Foreskin fibroblast (primary cell): ENCODE measurements at places on chromosomes 1 and 21.

- DNase-seq = peak; percentile 4
Measured at GRCh38 chr1:176866011-176866714, 298.3 kb downstream of the ASTN1 start.

DNA sequence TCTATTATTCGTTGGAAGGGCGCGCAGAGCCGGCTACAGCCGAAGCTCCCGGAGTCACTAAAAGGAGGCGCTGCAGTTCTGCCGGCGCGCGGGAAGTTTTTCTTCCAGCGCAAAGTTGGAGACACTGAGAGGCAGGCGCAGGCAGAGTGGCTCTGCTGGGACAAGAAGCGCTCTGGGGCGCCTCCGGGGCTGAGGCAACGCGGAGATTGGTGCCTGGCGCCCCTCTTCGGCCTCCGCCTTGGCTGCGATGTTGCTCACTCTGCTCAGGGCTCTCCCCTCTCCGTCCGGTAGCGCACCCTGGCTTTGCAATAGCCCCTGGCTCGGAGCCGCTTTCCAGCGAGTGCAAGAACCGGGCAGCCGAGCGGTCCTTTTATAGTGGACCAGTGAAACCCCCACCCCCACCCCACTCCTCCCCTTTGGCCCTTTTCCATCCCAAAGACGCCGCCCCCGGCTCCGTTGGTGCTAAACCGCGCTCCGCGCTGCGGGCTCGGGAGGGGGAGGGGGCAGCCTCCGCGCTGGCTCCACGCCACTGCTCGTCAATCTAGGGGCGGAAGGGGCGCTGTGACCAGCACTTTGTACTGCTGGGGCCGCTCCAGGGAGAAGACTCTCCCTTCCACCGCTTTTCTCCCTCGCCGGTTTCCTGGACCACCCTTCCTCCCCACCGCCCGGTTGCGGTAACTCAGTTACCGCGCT, at the start of gene ADAMTS1:
Gene ADAMTS1, minus strand, starts transcription at position 344 of the 693 bp plus-strand sequence. CDS start 455 bp downstream, outside the sequence.
- DNase-seq = peak; percentile 97

DNA sequence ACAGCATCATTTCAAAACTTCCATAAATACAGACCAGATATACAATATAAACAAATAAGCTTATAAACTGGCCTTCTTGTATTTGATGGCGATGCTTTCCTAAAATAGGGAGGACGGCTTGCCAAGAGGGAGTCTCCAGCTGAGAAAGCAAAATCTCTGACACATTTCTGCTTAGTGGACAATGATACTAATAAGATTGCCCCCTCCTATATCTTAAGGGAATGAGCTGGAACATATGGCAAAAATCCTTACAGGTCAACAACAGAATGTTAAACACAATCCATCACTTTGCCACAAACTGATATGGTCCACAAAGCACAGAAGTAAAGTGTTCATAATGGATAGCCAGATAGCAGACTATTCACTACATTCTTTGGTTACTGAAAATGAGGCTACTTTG, 7.1 kb upstream of the GADD45A start:
- DNase-seq = no peak

- no peak for DNase-seq
Measured at GRCh38 chr1:201771466-201771865, 57.5 kb upstream of the IPO9 start.

DNA sequence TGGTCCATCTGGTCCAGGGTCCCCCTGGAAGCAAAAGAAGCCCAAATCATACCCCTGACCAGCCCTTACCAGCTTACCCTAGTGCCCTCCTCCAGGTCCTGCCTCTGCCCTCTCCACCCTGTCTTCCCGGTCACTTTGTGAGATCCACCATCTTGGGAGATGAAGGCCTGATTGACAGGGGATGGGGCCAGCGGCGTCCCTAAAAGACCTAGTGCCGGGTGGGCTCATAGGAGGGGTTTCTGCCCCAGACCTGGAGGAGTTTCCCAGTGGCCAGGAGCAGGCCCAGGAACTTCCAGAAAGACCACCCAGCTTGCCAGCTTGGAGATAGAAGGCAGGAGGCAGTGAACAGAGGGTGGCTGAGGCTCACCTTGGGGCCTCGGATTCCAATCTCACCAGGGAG, 5.4 kb downstream of the COL9A2 start:
- DNase-seq = no peak

DNA sequence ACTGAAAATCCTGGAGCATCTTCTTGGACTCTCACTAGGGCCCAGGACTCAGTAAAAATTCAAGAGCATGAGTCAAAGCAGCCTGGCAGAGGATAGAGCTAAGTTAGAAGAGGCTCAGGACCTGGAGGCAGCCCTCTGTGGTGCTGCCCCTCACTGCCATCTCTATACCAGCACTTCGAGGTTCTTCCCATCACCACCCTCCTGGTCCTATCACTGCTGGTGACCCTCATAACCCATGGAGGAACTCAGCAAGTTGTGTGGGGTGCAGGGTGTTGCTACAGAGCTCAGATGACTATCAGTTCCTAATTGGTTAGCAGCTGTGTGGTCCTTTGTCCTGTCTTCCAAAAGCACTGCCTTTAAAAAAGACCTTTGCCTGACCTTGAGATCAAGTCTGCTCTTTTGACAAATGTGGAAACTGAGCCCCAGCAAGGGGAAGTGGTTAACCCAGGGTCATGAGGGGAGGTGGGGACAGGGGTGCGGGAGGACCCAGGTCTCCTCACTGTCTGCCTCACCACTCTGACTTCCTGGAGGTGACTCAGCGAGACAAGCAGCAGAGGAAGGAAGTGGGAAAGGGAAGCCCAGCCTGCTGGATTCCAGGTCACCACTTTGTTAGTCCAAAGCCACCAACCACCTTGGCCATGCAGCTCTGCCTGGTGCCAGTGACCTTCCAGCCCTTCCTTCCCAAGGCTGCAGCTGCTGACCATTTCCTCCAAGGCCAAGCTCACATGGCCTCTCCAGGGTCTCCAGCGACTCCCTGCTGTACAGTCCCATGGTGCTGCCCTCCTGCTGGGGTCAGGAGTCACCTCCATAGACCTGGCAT, 199.4 kb upstream of the EDN2 start:
- DNase-seq = no peak

DNA sequence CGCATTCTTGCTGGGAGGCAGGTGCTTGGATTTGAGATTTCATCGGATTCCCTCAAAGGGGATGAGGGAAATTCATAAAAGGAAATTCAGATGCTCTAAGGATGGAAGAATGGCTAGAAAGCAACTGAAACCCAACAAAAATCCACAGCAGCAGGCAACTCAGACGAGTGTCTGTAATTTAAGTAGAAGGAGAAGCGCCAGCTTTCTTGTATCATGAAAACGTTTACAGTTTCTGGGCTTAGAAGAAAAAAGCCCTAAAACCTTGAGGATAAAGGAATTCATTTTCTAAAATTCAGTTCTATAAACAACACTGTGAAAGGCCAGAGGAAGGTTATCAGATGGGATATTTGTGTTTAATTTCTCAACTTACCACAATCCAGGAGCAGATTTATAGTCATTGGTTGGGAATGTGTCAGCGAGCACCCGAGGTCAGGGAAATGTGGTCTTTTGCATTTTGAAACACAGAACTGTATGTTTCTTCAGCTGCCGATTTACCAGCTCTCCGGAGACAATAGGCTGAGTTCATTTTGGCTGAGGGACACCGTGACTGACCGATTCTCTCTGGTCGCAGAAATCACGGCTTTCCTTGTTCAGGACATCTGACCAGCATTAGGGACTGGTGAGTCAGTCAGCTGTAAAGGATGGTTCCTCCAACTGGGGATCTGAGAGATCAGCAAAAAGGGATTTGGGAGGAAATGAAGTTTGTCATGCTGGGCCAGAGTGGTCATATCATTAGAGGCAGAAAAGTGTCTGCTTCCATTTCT, 111.6 kb upstream of the ERRFI1 start:
- peak; percentile 98 for DNase-seq

DNA sequence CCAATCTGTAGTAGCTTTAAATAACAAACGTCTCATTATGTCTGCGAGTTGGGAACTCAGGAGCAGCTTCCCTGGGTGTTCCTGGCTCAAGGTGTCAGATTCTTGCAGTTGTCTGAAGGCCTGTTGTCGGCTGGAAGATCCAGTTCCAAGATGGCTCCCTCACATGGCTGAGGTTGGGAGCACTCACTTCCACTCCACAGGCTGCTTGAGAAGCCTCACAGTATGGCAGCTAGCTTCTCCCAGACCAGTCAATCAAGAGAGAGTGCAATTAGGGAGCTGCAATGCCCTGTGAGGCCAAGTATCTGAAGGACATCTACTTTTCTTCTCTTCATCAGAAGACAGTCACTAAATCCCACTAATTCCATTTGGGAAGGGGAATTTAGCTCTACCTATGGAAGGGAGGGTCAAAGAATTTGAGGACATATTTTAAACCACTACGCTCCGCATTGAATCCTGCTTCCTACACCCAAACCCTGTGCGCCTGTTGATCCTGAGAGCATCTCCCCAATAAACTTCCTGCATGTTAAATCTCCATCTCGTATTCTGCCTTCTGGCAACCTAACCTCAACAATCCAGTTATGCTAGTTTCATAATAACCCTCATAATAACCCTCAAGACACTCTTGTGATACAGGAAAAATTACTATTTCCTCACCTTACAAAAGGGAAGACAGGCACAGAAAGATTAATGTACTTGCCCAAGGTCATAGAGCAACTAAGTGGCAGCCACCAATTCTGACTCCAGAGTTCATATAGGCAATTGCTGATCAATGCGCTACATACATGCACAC, 3.6 kb upstream of the VPS26C start:
- DNase-seq = no peak

DNA sequence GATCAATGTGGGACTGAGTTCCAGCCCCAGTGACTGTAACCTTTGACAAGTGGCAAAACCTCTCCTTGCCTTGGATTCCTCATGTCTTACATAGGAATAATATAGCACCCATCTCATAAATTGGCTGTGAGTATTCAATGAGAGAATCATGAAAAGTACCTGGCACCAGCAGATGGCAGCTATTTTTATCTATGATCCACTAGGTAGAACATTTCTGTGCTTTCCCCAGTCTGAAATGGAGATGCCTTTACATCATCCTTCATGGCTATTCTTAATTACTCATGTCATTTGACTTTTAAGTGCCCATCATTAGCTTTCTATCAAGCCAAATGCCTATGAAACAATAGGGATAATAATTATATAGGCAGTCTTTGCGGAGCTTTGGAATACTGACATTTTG, 130.1 kb downstream of the TGFB2 start:
- DNase-seq = no peak

GRCh38 chr1:184693011-184693410, 61.6 kb downstream of the EDEM3 start:
- no peak for DNase-seq

DNA sequence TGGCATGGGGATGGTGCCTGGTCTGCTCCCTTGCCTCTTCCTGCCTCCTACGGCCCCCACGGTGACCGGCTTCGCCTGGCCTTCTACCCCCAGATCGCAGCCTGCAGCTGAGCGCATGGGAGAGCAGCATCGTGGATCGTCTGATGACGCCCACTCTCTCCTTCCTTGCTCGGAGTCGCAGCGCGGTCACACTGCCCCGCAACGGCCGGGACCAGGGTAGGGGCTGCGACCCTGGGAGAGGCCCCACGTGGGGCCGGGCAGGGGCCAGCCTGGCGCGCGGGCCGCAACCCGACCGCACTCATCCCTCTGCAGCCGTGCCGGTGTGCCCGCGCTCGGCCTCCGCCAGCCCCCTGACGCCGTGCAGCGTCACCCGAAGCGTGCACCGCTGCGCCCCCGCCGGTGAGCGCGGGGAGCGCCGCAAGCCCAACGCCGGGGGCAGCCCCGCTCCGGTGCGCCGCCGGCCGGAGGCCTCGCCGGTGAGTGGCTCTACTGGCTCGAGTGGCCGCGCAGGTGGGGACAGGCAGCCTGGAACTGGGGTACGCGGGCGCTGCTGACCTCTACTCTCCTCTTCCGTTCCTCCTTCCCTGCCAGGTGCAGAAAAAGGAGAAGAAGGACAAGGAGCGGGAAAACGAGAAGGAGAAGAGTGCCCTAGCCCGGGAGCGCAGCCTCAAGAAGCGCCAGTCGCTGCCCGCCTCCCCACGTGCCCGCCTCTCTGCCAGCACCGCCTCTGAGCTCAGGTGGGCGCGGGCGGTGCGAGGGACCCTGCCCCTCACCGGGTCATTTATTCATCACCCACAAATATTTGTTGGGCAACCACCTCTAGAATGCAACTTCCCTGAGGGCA, 20.4 kb downstream of the MAP7D1 start:
- DNase-seq = no peak

DNA sequence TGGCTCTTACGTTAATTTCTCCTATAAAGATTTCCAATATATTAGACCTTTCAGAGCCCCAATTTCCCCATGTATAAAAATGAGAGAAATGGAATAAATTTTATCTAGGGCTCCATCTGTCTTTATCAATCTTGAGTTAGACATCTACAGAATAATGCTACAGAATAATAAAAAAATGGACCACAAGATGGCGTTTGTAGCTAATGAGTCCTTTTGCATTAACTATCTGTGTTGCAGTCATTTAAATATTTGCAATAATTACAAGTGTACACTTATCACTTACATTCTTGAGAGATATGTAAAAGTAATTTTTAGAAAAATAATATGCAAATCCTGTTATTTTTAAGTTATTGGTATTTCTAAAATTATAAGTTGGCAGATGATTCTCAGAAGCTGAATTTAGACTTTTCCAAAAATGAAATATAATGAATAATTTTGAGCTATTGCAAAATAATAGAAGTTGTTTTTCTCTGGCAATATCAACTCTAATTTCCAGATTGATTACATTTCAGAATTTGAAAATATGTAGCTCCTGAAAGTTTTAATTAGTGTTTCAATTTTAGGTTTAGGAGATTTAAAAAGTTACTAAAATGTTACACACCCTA, 87.7 kb downstream of the SNX7 start:
- peak; percentile 2 for DNase-seq

- no peak for DNase-seq
Measured at GRCh38 chr1:175080030-175080429, 12.4 kb downstream of the TNN start.

DNA sequence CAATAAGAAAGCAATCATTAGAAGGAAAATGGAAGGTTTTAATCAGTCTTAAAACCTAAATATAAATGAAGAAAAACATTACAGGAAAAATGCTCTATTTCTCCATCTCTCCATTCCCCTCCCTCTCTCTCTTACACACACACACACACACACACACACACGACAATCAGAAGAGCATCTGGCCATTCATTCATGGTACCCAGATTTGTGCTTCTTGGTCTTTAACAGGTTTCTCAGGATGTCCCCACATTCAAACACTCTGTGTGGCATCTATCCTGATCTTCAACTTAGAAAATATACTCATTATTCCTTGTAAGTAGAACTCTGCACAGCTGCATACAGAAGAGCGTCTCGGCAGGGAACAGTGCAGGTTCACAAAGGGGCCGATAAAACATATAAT, 779 bp downstream of the LRRC40 start:
- no peak for DNase-seq

GRCh38 chr1:222967466-222968240, 152.8 kb downstream of the DISP1 start:
- no peak for DNase-seq

DNA sequence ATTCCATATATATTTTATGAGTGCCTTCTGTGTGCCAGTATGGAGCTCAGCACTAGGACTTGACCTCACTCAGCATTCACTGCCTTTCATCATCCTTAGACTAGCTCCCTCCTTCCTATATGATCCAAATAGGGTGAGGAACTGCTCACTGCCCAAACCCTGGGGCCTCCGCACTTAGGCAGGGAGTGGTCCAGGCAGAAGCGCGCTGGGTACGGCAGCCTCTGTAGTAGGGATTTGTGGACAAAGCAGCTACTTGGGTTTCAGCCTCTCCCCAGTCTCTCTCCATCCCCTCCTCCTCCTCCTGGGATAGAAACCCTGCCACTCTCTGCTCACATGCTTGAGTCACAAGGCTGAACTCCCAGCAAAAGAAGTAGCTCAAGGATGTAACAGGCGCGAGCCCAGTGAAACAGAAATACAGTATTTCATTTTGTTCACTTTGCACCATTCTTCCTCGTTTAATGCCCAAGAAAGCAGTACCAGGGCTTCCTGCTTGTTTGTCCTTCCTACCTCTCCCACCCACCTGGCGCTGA, 32.9 kb downstream of the PLEKHA6 start:
- no peak for DNase-seq

- DNase-seq = no peak
Measured at GRCh38 chr1:237903961-237904360, 13.2 kb upstream of the ZP4 start.
